Kidney (tissue), 22 donors: ENCODE measurements at places on chromosomes 2 and 18. TPM values are rescaled to one million over a fixed set of nuclear protein-coding genes. Genes with fewer than 3 reads are reported as not detected.

GRCh38 chr2:159267921-159268320, 18.6 kb downstream of the WDSUB1 start:
- no peak for DNase-seq

DNA sequence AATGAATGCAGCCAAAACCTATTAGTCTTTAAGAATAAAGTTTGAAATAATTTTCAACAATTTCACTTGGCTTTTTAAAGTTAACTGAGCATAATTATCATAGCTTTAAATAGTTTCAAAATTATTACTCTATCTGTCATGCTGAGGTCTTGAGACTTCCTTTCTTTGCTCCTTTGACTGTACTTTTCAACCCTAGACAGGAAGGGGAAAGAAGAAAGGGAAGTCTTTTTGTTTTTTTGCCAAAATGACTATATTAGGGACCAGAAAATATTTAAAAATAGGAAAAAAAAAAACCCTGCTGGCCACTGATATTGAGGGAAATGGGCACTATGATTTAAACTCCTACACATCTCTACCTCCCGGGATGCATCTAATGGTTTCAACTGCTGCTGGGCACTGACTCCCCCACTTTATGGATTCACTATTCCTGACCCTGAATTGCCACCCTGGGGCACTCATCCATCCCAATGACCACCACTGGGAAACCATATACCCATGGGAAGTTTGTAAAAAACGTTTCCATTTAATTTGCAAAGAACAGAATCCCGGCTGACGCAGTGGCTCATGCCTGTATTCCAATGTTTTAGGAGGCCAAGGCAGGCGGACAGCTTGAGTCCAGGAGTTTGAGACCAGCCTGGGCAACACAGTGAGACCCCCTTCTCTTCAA, 50.5 kb downstream of the GAREM1 start:
- peak; percentile 67 for DNase-seq

- no peak for DNase-seq
These were observed 31.8 kb downstream of the RNU4ATAC start for GRCh38 chr2:121562269-121563176.

DNA sequence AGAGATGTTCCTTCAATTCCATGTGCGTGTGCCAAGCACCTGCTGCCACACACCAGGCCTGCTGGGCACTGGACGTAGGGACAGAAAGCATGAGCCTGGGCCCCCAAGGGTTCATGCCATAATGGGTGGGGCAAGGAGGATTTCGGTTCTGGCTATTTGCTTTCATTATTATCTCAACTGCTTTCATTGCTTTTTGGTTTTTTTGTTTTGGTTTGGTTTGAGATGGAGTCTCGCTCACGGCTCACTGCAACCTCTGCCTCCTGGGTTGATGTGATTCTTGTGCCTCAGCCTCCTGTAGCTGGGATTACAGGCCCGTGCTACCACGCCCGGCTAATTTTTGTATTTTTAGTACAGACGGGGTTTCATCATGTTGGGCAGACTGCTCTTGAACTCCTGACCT, 57.2 kb downstream of the SF3B1 start:
- DNase-seq = no peak

DNA sequence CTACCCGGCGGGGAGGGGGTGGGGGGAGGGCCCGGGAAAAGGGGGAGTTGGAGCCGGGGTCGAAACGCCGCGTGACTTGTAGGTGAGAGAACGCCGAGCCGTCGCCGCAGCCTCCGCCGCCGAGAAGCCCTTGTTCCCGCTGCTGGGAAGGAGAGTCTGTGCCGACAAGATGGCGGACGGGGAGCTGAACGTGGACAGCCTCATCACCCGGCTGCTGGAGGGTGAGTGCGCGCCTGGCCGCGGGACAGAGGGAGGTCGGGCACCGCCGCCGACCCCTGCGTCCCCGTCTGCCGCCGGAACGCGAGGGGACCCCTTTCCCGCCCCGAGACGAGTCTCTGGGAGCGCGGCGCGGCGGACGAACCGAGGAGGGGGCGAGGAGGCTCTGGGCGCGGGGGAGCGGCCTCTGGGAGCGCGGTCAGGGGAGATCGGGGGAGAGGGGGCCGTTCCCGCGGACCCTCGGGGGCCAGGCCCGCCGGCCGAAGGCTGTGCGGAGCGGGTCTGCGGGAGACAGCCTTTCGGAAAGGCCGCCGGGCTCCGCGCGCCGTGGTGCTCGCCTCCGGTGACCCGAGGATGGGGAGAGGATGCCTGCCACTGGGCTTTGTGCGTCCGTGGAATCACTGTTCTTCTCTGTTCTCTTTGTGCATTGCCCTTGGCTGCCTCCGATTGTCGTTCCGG, 463 bp downstream of the PPP1CB start:
- peak; percentile 65 for DNase-seq

DNA sequence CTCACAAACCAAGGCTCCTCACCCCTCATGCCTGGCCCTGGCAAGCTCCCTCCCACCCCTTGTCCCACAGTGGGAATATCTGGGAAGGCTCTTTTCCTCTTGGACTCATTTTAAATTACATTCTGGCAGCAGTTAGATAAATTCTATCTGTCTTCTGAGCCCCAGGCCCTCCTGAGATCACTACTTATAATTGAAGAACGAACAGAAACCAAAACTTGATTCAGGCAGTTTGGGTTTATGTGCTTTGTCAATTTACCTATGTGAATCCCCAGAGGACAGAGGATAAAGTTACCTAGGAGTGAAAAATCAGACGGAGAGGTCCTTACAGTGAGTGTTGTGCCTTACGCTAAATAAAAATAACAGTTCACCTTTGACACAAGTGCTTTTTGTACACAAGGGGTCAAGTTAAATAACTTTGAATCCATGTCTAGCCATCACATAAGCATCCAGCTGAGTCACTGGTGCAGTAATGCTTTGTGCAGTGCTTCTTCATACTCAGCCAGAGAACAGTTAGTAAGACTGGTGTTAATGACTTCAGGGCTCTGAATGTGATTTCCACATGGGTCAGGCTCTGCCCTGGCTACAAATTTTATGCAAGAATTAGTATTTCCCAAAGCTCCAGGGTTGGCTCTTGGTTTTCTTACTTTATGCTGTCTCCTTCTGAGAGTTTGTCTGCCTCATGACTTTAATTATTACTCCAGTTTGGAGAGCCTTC, 329.3 kb downstream of the INSIG2 start:
- DNase-seq = peak; percentile 3

DNA sequence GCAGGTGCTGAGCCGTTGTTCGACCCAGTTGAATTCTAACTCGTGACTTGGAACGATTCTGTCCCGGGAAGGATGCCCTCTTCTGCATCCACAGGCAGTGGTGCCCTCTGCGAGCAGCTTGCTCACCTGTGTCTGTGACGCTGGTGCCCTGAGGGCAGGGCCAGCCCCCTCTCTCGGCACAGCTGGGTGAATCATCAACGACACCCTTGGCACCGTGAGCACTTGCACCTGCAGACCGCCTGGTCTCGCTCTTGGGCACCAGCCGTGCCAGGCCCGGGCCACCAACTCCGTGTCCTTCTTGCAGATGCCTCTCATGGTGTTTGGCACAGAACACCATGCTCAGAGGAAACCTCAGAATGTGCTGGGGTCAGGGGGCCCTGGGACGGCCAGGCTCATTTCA, 75.0 kb downstream of the SLC66A2 start:
- no peak for DNase-seq

GRCh38 chr2:15355386-15355785, 205.7 kb downstream of the NBAS start:
- no peak for DNase-seq

GRCh38 chr2:101362777-101363176, 24.5 kb downstream of the CREG2 start:
- no peak for DNase-seq

DNA sequence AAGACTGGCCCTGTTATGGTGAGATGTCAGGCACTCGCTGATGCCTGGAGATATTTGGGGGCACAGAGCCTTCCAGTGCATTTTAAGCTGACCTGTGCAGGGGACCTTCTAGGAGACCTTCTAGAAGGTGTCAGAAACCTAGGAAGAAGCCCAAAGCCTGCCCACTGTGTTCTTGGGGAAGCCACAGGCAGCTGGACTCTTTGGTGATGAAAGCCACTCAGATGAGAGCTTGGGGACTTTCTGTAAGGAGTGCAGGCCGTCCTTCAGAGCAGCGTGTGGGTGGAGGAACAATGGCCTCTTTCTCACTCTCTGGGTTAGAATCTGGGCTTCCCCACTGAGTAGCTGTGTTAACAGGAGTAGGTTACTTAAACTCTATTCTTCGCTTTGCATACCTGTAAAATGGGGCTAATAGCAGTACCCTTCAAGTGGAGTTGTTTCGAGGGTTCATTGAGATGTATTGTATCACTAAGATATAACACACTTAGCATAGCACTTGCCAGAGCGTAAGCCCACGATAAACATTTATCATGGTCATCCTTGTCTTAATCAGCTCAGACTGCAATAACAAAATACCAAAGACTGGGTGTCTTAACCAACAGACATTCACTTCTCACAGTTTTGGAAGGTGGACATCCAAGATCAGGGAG, 322.3 kb upstream of the EPAS1 start:
- no peak for DNase-seq

GRCh38 chr2:225010804-225011203, 31.5 kb downstream of the DOCK10 start:
- no peak for DNase-seq

DNA sequence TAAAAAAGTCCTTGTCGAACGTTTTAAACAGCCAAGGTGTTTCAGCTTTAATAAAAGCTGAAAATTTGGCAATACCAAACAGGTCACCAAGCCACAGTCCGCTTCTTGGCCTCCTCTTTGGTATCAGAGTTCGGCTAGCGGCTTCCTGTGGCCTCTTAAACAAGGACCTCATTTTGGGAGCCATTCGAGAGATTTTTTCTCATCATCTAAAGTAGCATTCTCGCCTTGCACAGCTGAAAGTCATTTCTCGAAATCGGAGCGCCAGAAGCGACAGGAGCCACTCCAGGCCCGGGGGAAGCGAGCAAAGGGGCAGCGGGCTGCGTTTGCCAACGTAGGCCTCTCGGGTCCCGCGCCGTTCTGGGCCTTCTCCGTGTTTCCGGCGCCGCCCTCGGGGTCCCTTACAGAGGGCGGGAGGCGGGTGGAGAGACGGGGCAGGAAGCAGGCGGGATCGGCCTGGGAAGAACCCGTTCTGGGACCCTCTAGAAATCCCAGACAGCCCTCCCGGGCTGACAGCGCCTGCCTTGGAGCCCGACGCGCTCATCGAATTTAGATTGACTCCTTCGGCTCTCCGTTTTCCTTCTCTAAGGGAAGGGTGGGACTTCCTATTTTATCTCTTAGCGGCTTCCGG, 522 bp upstream of the ZNF407 start:
- peak; percentile 80 for DNase-seq

- no peak for DNase-seq
These were observed 44.4 kb downstream of the SPATS2L start for GRCh38 chr2:200350850-200351285.

DNA sequence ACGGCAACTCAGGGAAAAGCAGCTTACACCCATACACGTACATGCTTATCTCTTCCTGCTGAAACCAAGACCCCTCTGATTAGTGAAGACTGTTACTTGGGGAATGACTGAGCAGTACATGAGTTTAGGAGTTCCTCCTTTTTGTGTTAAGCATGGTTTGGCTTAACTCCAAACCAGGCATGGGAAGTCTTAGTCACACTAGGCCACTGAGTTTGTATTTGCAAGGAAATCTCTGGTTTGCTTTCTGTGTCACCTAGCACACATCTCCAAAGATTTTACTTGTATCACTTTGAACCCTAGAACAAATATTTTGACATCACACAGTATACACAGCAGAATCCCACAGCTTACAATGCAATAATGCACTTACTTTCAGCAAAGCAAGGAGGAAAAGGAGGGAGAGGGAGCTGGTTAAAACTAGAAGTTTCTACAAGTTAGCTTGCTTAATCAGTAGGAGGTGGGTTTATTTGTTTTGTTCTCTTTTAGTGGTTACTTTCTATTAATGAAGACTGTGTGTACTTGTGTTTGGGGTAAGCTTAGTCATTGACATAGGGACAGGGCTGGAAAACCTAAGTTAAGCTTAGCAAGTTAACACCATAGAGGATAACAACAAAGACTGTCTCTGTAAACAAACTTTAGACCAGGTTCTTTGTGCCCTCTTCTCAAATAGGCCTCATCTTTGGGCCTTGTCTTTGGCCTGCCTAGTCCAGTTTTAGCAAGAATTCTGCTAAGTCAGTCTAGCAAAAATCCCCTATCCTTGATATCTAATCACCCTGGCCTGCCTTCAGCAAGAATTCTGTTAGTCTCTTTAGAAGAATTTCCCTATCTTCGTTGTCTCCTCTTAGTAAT, 219.4 kb downstream of the MREG start:
- peak; percentile 45 for DNase-seq

- DNase-seq = peak; percentile 79
These were observed 10.0 kb upstream of the ADAM17 start for GRCh38 chr2:9565436-9566153.

DNA sequence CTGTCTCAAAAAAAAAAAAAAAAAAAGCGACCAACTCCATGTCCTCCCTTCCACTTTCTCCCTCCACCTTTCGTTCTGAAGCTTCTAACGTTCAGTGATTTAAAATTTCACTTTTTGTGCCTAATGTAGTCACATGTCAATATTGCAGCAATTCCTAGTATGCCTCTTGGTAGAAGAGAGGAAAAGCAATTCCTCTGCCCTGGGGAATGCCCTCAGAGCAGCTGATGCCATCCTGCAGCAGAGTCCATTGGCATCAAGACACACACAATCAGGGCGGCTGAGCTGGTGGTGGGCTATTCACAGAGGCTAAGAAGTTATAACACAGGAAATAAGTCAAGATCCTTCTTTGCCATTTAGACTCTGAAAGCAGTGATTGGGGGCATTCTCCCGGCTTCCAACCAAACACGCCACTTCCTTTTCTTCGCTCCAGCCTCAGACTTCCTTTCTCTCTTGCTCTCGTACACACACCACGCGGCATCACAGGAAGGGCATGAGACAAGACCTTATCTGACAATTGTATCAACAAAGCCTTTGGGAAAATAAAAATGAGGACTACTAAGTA, 71.9 kb downstream of the MOGAT1 start:
- DNase-seq = no peak

- peak; percentile 84 for DNase-seq
These were observed 68.4 kb downstream of the MCFD2 start for GRCh38 chr2:46847185-46847710.

- peak; percentile 62 for DNase-seq
These were observed 57.5 kb downstream of the HS1BP3 start for GRCh38 chr2:20593072-20594034.

DNA sequence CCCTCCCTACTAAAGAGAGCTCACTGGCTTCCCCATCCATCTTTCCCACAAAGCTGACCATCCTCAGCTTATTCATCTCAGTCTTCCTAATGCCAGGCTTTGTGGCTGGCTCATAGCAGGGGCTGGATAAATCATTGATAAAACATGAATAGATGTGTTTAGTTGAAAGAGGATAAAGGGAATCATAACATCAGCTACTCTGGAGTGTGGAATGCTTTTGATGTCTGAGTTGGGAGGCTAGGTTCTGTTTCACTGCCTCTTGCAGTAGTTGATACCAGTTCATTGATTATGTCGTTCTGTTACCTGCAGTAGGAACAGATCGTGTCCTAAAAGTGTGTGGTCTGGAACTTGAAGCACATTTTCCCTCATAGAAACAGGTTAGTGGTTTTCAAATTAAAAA, 66.3 kb upstream of the HK2 start:
- no peak for DNase-seq

Gene NAT8
- 1,820 TPM for polyA plus RNA-seq

Gene GALNT5
- polyA plus RNA-seq = 0.06 TPM

Gene RGPD5
- 0.60 TPM for polyA plus RNA-seq

Gene SULT6B1
- polyA plus RNA-seq = not detected

Gene PTPRN
- not detected for polyA plus RNA-seq

Gene ASB3
- polyA plus RNA-seq = 8.0 TPM

Gene LOXHD1
- not detected for polyA plus RNA-seq

Gene UPP2
- 20.9 TPM for polyA plus RNA-seq

Gene SALL3
- polyA plus RNA-seq = 5.5 TPM
